ENCODE measurements at places on chromosomes 4 and X.

DNA sequence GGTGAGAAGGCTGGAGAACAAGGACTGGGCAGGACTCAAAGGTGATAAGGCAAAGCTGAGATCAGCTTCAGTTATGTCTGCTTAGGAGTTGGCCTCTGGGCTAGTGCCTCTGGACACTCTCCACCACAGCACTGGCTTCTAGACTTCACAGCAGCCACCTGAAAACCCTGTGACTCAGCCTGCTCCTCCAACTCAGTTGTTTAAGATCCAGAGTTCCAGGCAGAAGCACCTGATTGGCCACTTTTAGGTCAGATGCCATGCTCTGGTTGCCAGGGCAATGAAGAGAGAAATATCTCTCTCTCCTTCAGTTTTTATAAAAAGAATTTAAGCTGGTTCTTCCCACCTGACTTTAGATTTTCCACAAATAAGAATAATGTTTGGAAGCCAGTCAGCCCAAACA is 47.9 kb upstream of the BLTP1 start:
- no peak for DNase-seq

GRCh38 chr4:14841801-14842768 is 160.2 kb upstream of the CPEB2 start:
- DNase-seq: no peak

GRCh38 chrX:74251006-74251930 is 52.7 kb upstream of the ZCCHC13 start:
- peak; percentile 37 for DNase-seq

- DNase-seq: no peak
Observed at GRCh38 chr4:133598779-133599178, 449.7 kb downstream of the PCDH10 start.

DNA sequence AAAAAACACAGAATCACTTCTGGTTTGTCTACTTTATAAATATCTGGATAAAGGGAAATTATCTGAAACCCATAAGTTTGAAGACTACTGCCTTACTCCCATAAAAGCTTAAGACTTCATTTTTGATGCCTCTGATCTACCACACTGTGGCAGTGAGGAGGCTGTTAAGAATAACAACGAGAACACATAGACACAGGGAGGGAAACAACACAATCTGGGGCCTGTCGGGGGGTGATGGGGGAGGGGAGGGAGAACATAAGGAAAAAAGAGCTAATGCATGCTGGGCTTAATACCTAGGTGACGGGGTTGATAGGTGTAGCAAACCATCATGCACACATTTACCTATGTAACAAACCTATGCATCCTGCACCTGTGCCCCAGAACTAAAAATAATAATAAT is 573.7 kb downstream of the GBA3 start:
- no peak for DNase-seq

GRCh38 chrX:283115-283845 is 2.1 kb downstream of the PLCXD1 start:
- DNase-seq: no peak

DNA sequence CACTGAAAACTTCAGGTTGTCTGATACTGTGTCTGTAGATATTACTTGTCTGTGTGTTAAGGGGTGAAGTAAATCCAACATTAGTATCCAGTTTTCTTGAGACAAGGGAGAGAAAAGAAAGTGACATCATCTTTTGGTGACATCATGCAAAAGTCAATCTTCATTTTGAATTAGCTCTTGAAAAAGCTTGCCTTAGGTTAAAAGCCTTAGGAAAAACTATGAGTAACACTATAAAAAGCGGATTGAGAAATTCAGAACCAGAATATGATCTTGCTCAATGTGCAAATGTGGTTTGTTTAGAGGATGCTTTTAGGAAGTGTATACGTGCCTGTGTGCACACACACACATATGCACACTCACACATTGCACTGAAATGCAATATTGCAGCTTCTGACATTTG is 345.8 kb upstream of the CASK start:
- DNase-seq: no peak

GRCh38 chr4:102543030-102543928 is 42.1 kb downstream of the NFKB1 start:
- DNase-seq: no peak

Measured in AG04449 (cell line).